Right kidney (tissue), 9 donors: ENCODE measurements at places on chromosomes 1 and 21.

GRCh38 chr1:168057921-168058320 lies 78.8 kb downstream of the GPR161 start:
- no peak for DNase-seq

DNA sequence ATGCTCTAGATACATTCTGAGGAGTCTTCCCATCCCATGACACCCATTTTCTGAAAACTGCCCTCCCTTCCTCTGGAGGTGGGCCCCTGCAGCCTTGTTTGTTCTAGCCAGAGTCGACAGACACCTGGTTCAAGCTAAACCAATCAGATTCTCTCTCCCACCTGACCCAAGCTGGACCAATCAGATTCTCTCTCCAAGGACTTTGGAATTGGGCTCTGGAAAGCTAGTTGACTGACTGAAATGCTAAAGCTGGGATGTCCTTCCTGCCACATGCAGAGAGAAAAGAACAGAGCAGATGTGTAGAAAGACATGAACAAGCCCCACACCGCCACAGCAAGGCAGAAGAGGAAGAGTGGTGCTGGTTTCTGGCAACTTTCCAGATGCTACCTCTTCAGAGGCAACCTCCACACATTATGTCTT lies 24.6 kb downstream of the ASAP3 start:
- DNase-seq = no peak

DNA sequence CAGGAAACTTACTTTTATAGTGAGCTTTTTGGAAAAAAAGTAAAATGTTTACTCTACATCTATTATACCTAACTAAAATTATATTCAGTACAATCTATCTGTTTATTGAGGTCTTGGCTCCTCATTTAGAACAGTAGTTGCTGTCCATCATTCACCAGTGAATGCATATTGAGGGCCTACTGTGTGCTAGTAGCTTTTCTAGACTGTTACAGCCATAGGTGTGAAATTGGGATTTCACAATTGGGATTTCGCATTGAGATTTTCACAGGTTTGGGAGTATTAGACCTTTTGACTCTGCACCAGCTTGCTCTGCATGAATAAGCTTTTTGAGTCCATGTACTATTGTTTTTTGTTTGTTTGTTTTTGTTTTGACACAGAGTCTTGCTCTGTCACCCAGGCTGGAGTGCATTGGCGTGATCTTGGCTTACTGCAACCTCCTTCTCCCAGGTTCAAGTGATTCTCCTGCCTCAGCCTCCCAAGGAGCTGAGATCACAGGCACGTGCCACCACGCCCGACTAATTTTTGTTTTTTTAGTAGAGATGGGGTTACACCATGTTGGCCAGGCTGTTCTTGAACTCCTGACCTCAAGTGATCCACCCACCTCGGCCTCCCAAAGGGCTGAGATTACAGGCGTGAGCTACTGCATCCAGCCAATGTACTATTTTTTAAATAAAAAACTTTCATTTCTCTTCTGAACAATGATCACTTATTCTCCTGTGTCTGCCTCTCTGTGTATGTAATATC lies 47.2 kb upstream of the ERRFI1 start:
- no peak for DNase-seq

DNA sequence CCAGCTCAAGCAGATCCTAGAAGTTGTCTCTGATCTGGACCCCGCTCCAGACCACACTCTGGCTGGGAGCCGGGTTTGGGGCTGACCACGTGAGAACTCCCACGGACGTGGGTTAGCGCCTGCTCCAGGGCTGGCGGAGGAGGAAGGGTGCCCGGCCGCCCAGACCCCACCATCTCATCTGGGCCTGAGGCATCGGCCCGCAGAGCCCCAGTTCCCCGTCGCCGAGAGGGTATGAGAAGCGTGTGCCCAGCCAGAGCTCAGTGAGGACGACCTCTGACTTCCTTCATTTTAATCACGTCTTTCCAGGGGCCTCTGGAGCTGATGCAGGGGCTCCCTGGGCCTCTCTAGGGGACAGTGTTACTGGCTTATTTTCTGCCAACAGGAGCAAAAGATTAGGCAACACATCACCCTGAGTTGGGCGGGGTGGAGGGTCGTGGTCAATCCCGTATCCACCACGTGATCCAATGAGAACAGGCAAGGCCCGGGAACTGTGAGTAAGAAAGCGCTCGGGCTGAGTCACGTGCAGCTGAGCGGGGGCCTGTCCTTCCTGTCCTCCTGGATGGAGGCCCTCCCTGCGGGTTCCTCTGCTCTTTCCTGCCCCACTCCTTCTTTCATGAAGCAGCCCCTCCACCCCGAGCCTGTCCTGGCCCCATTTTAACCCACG lies 81.1 kb downstream of the SIK1 start:
- DNase-seq = no peak

DNA sequence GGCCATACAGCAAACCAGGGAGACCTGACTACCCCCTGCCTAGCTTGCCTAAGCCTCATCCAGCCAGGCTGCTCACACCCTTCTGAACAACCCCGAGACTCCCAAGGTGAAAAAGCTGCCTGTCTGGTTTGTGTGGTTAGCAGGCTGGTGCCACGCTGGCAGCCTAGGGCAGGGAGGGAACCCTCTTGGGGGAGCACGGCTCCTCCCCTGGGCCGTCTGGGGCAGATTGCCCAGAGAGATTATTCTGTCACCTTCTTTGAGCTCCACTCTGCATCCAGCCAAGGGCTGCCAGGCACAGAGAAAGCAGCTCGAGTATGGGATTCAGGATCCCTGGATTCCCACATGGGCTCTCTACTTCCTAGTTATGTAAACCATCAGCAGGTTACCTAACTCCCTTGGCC lies 27.5 kb upstream of the TCEA3 start:
- no peak for DNase-seq

DNA sequence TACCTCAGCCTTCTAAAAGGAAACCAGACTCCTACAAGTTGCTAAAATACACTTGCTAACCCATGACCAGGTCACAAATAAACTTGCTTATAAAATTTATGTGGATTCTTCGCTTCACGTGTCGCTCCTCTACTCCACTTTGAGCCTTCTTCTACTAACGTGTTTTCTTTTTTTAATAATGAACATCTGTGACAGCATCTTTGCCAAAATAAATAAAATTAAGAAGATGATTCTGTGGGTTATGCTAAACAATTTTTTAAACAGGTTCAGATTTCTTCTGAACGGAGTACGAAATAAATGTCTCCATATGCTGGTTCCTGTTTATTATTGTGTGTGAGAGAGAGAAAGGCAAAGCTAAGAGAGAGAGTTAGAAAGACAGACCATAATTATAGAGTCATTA lies 735.8 kb downstream of the LTN1 start:
- no peak for DNase-seq

- no peak for DNase-seq
These were observed 121.4 kb downstream of the CCDC185 start for GRCh38 chr1:223514644-223515043.

DNA sequence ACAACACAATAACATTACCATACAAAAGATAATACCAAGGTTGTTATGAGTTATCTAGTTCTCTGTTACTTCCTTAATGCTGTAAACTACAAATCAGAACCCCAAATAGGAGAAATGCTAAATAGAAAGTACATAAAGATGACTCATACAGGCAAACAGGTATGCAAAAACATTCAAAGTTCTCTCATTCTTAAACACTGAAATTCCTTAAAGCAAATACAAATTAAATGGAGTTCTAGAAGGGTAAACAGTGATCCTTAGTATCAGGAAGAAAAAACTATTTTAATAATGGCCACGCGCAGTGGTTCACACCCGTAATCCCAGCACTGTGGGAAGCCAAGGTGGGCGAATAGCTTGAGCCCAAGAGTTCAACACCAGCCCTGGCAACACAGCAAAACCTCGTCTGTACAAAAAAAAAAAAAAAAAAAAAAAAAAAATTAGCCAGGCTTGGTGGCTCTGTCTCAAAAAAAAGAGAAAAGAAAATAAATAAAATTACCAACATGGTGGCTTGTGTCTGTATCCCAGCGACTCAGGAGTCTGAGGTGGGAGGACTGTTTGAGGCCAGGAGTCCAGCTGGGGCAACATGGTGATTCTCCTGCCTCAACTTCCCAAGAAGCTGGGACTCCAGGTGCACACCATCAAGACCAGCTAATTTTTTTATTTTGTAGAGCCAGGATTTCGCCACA lies 17.5 kb downstream of the FBXO42 start:
- DNase-seq = no peak

DNA sequence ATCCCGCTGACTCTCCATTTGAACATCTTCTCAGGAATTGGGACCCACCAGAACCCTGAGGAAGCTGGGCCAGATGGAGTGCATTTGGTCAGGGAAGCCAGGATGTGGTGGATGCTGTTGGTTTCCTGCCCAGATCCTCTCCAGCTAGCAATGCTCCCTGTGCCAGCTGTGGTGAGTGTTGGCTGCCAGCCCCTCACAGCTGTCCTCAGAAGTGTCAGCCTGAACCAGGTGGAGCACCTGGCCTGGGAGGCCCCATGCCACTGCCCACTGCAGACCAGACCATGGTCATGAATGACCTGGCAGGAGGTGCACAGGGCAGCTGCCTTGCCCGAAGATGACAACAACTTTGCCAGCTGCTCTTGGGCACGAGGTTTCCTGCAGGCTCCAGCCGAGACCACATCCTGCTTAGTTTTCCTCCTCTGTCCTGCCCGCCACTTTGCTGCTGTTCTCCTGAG lies 54.4 kb downstream of the PRSS38 start:
- DNase-seq = no peak

- no peak for DNase-seq
These were observed 7.3 kb downstream of the TNNI1 start for GRCh38 chr1:201414051-201414738.

DNA sequence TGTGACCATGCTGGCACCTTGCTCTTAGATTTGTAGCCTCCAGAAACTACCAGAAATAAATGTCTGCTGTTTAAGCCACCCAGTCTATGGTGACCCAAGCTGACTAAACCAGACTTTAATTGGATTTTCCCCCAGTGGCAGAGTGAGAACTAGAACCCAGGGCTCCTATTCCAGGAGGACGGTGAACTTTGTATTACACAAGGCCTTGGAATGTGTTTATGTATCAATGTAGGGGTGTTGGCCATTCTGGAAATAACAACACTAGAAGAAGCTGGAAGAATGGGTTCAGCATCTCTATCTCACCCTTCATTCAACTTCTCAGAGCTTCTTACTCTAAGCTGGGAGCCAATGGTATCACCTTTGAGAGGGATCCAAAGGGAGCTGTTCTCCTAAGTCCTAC lies 37.0 kb downstream of the ARHGEF11 start:
- DNase-seq = no peak

GRCh38 chr1:55828044-55828443 lies 612.9 kb upstream of the USP24 start:
- no peak for DNase-seq
